ENCODE measurements at places on chromosomes 5 and 9.

GRCh38 chr9:94894094-94894699 lies 167.7 kb downstream of the AOPEP start:
- DNase-seq: no peak

DNA sequence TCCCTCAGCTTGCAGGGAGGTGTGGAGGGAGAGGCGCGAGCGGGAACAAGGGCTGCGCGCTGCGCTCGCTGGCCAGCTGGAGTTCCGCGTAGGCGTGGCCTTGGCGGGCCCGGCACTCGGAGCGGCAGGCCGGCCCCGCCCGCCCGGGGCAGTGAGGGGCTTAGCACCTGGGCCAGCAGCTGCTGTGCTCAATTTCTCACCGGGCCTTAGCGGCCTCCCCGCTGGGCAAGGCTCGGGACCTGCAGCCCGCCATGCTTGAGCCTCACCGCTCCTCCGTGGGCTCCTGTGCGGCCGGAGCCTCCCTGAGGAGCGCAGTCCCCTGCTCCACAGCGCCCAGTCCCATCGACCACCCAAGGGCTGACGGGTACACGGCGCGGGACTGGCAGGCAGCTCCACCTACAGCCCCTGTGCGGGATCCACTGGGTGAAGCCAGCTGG lies 1516.4 kb downstream of the EFNA5 start:
- no peak for DNase-seq

DNA sequence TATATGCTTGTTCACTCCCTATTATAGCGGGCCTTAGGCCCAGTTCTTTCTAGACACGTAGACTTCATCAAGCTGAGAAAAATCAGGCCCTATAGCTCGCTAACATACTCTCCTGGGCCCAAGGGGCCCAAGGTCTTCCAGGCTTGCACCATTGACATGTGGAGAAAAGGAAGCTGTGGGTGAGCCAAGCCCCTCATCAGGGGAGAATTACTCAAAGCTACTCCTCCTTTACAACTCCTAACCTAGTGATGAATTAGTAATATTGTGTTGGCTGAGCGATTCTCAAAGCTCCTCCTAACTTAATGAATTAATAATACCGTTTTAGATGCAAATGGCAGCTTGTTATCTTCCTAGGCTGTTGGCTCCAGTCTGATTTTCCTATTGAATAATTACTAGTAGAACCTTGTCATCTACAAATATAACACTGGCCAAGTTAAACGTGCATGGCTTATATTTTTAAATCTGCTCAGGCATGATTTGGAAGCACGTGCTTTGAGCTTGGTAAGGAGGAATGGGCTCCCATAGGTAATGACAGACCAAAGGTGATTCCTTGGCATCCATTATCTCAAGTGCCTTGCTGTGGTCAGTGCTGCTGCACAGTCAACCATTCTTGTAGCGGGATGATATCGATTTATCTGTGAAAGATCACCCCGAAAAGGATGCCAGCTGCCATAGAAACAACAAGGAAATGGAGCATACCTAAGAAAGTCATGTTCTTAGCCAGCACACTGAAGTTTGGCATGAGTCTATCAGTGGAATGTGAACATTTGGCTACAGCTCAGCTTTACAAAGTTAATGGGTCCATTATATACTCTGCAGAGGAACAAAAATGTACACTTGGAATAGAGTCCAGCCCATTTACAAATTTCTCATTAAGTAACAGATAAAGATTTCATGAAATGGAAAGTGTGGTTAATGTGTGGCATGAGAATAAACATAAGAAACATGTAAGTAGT lies 23.8 kb downstream of the LVRN start:
- DNase-seq: no peak

GRCh38 chr5:113939988-113940387 lies 421.9 kb upstream of the KCNN2 start:
- DNase-seq: no peak

DNA sequence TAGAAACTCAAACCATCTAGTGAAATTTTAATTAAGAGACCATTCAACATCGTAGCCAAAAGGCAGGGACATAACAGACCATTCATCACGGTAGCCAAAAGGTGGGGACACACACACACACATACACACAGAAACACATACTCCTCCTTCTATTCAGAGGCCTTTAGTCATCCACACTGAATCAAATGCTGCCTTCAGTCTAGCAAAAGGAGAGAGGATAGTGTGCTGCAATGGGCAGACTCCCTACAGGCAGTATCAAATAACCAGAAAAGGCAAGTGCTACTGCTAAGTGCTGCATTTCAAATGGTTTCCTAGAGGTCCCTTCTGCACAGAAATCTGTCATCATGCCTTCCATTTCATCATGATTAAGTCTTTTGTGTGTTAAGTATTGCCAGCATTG lies 303.9 kb downstream of the TRIM32 start:
- DNase-seq: no peak

- no peak for DNase-seq
These were observed 3.4 kb downstream of the MAMDC4 start for GRCh38 chr9:136855461-136856078.

DNA sequence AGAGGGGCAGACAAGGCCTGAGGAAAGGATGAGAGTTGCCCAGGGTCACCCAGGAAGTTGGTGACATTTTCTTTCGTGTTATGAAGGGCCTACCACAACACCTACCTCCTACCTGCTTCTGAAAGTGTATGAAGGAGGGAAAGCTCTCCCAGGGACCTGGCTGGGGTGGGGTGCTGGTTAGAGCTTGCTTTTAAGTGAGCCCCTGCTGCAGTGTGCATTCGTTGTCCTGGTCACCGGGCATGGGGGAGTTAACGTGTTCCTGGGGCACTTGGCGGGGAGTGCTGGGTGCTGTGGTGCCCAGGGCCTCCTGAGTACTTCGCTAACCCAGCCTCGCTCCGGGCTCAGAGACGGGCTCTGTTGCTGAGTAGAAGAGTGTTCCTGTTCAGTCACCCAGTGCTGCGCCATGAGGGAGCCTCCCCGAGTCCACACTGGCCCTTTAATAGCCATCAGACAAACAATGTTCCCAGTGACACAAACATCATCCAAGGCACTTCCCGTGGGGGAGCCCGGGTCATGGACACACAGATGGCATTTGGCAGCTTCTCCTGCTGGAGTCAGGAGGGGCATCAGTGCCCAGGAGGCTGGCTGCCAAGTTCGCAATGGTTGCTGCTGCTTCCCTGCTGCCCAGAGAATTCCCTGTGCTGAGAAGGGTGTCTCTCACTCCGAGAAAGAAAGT lies 85.7 kb downstream of the AMBP start:
- DNase-seq: peak; percentile 85

DNA sequence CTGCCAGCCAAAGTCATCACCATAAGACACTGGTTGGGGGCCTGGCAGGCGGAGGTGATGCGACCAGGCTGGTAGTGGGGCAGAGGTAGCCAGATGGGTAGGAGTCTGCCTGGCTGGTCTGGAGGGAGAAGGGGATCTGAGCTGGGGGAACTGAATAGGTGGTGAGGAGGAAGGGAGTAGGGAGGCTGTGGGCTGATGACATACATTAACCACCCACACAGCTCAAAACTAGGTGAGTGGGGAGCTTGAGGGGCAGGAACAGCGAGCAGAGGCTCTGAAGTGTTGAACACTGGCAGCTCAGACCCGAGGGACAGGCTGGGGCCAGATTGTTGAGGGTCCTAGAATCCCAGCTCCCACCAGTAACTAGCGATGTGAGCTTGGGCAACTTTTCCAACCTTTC lies 81.0 kb downstream of the DAB2IP start:
- DNase-seq: no peak

GRCh38 chr5:175351126-175351525 lies 92.9 kb downstream of the DRD1 start:
- no peak for DNase-seq

GRCh38 chr5:139795074-139796001 lies at the start of gene PSD2:
Gene PSD2 (plus strand): TSS chr5:139795808. CDS start chr5:139809441, 13,633 bp downstream.
- DNase-seq: peak; percentile 90

GRCh38 chr5:154610321-154611154 lies 132.5 kb upstream of the HAND1 start:
- peak; percentile 33 for DNase-seq

GRCh38 chr9:110278080-110278707 lies 21.9 kb upstream of the TXN start:
- no peak for DNase-seq

DNA sequence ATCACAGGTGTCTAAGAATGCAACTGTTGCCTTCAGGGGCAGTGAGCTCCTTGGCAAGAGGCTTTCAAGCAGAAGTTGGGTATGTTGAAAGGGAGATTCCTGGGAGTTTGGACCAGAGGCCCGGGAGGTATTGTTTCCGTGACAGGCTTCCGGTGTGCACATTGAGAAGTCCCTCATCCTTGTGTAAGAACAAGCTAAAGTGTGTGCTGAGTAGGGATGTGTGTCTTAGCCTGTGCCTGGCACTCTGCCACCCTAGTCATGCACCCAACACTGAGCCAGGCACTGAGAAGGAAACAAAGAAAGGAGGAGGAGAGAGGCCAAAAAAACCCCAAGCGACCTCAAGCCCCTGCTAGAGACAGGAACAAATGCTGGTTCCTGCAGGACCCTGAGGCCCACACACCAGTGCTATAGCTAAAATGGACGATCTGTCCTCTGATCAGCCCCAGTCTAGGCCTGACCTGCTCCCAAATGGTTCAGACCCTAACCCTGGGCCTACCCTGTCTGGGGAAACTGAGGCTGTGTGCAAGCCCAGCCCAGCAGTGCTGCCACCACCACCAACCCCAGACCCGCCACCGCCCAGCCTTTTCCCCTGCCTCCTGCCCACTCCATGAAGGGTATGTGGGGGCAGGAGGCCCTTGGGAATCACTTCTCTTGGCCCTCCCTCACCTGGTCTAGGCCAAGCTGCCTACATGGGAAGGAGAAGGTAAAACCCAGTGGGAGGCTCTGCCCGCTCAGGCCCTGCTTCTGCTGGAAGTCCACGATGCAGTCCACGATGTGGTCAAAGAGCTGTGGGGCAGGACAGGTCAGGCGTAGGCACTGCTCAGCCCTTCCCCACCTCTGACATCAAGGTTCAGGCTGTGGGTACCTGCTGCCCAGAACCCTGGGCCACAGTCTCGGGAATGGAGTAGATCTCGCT lies 12.6 kb downstream of the HK3 start:
- DNase-seq: no peak

- no peak for DNase-seq
These were observed 283.9 kb downstream of the PJA2 start for GRCh38 chr5:109125755-109126429.

GRCh38 chr5:140261403-140262171 lies 41.3 kb downstream of the PFDN1 start:
- DNase-seq: no peak

- no peak for DNase-seq
These were observed 5.5 kb upstream of the HTR4 start for GRCh38 chr5:148659641-148660345.

DNA sequence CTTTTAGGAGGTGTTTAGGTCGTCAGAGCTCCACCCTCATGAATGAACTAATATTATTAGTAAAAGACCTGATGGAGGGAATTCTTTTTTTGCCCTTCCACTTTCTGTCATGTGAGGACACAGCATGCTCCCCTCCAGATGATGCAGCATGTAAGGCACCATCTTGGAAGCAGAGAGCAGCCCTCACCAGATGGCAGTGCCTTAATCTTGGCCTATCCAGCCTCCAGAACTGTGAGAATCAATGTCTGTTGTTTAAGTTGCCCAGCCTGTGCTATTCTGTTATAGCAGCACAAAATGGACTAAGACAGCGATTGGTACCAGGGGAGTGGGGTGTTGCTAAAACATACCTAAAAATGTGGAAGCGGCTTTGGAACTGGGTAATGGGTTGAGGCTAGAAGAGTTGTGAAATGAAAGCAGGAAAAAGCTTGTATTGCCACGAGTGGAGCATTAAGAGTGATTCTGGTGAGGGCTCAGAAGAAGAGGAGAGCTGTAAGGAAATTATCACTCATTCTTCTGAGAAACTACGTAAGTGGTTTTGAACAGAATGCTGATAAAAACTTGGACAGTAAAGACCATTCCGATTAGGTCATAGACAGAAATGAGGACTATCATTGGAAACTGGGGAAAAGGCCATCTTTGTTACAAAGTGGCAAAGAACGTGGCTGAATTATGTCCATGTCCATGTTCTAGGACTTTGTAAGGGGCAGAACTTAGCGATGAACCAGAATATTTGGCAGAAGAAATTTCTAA lies 28.6 kb downstream of the PTPDC1 start:
- DNase-seq: no peak

DNA sequence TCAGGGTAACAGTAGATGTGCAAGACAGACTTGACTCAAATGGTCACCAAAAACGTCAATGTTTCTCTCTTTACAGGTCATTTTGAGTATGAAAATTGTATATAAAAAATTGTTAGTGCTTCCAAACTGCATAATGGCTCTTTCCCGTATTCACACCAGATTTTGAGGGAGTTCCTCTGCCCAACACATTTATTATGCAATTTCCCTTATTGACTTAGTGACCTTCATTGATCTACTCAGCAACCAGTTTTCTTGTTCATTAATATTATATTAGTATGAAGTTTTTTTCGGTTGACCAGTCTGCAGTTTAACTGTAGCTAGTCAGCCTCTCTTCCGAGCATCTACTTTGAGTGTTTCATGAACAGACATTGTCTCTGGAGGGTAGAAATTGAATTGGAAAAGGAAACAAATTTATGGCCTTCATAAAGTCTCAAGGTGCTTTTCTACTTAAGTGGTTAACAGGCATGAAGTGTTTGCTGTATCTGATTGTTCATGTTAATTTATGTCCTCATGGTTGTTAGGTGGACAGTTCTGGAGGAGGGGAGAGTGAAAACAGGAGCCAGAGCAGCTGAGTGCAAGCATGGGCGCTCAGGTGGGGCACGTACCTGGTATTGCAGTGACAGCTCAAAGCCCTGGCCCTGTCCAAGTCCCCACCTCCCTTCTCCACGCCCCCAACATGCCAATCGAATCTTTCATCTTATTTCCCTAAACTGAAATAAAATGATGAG lies 240.2 kb downstream of the RFK start:
- no peak for DNase-seq

- no peak for DNase-seq
These were observed 330.1 kb downstream of the NDUFS4 start for GRCh38 chr5:53890490-53890889.

GRCh38 chr5:171505473-171506043 lies 86.1 kb downstream of the FGF18 start:
- no peak for DNase-seq

GRCh38 chr9:95645992-95646391 lies 129.2 kb upstream of the PTCH1 start:
- DNase-seq: peak; percentile 64
